ENCODE measurements at places on chromosomes 16 and 17.

DNA sequence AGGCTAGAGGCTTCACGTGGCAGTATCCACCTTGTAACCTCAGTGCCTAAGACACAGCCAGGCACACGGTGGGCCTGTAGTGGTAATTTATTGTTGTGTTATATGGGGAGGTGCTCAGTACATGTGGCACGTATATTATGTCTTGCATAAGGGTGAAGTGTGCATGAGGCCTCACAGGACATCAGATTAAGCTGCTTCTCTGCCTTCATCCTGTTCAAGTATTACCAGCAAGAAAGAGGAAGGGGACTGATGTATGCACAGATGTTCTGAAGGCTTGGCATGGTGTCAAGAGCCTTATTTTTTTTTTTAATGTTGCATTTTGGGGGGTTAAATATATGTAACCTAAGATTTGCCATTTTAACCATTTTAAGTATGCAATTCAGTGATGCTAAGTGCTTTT lies 71.6 kb downstream of the ABCC1 start:
- peak; percentile 47 for DNase-seq

DNA sequence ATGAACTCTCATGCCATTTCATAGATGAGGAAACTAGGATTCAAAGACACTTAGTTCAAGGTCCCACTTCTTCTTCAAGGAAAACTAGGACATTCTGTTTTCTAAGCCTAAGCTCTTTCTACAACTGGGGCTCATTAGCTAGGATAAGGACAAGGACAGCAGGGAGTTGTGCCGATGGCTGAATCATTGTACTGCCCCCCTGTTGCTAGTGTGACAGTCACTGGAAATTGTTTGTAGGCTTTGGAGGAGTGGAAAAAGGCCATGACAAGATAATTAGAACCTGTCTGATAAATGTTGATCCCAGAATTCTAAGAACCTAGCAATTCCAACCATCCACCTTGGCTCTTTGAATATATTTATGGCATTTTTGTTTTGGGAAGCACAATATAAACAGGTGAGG lies 445.7 kb downstream of the CDH8 start:
- no peak for DNase-seq

GRCh38 chr17:69609473-69610305 lies 195.2 kb downstream of the MAP2K6 start:
- no peak for DNase-seq

DNA sequence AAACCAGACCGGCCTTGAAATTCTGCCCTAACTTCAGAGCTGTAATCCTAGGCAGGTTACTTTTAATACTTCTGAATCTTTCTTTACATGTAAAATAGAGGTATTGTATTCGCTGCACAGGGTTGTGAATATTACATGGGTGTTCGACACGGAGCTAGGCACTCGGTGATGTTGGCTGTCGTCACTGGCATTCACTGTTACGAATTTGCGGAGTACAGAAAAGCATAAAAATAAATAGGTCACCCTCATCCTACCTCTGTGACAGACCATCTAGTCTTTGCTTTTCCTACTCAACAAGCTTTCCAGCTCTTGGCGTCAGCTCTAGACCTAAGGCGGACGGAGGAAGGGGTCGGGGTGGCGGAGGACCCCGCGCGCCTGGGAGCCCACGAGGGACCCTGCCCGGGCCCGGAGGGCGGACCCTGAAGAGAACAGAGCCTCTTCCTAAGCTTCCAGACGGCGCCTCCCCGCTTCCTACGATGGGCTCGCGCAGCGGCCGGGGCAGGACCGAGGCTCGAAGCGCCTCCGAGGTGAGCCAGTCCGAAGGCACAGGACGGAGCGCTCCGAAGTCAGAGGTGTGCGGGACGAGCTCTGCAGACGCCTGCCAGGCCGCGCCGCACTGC lies 879 bp upstream of the SPG7 start:
- no peak for DNase-seq

GRCh38 chr17:74362069-74362405 lies 369 bp upstream of the BTBD17 start:
- DNase-seq, result no peak

- no peak for DNase-seq
Measured at GRCh38 chr17:56034197-56034635, 119.1 kb upstream of the ANKFN1 start.

Data from KG1 (cell line).